Caki2 (cell line): ENCODE measurements at places on chromosomes 4 and X.
A peak's percentile ranks its signal among the peaks of the same experiment; 100 is the strongest.

DNA sequence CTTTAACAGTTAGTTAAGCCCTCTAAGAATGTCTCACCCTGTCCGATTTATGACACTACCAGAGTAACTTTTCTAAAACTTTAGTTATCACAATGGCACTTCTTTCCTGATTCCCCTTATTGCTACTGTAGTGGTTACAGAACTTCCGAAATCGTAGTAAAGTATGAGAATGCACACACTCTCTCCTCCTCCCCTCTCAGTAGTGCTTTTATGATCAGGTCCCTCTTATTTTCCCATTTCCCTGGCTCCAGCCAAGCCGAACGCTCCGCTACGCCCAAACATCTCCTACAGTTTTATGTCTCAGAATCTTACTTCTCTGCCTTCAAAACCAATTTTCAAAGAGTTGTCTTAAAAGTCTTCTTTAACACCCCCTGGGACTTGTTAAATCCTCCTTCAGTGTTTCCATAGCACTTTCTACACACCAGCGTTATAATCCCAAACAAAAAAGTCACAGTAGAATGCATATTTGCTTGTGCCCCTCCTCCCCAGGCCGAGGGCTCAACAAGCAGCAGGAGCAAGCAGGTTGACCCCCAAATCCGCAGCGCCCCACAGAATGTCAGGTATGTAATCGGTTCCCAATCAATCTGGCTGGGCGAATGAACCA lies 671 bp downstream of the HPF1 start:
- peak; percentile 3 for DNase-seq

DNA sequence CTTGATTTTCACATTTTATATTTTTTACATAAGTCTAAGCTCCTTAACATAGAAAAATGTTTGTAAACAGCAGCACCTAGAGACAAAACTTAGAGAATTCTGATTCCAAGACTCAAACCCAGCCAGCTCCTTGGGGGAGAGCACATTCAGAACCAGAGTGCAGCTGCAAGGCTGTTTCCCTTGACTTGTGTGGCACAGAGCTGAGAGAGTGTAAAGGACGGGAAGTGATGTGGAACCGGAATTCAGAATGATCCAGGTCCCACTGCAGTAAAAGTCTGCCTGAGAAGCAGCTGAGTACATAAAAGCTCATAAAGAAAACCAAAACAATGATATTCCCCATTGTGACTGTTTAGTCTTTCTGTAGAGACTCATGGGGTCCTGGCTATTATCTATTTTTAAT lies 713.8 kb downstream of the RAB28 start:
- DNase-seq = no peak

DNA sequence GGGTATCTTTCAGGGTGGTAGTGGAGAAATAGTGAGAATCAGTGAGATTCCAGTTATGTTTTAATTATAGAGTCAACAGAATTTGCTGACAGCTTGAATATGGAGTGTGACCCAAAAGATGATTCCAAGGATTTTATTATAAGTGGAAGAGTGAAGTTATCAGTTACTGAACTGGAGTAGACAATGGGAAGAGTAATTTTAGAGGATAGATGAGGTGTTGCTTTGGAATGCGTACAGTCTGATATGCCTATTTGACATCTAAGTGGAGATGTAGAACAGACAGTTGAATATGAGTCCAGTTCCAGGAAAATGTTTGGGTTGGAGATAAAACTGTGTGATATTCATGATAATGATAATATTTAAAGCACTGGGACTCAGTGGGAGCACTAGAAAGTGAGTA lies 174.2 kb downstream of the MAPK10 start:
- DNase-seq = no peak

DNA sequence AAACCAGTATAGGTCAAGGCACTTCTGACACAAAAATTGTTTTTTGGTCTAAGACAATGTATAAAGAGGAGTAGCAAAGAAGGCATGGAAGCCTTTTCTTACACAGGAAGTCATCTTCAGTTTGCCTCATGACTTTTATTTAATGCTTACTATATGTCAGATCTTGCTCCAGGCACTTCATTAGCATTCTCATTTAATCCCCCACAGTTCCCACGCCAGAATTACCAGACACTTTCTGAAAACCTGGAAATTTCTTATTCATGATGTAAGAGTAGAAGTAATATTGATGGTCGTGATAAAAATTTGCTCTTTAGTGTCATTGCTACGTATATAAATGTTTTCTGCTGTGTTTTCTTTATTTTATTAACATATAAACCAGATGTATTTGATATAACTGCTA lies 39.2 kb downstream of the ARHGEF38 start:
- no peak for DNase-seq

DNA sequence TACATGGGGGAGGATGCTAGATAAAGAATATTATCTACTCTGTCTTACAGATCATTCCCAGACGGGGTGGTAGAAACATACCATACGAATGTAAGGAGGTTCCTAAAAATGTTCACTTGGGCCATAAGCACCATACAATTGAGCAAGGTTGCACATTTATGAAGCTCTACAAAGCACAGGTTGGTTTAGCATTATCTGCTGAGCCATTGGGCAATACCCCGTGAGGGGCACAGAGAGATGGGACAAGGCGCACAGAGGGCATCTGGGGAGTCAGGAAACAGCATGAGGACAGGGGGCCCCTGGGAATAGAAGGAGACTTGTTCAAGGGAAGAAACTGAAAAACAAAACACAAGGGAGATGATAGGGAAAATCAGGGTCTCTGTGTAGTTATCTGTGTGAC lies 305.3 kb downstream of the TRIML1 start:
- DNase-seq = no peak

- no peak for DNase-seq
Observed at GRCh38 chr4:13918991-13919441, 291.5 kb upstream of the BOD1L1 start.
